ENCODE measurements at places on chromosomes 7 and 10.

- no peak for DNase-seq
Measured at GRCh38 chr10:87739703-87740102, 78.3 kb downstream of the ATAD1 start.

- no peak for DNase-seq
Measured at GRCh38 chr10:89566095-89566950, 30.9 kb upstream of the SLC16A12 start.

DNA sequence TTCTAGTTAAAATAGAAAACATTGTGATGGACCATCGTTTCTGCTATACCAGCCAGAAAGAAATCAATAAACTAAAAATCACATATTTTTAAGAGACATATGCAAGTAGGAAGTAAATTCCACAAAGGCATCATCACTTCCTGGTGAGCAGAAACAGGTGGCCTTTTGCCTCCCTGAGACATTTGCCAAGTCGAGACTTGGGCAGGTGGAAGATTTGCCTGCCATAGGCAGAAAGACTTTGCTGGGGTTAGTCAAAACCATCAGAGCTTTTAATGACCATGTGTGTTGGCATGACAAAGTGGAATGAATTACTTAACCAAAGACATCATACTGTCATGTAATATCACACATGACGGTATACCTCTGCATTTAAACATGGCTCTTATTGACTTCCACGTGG lies 66.0 kb upstream of the FGL2 start:
- DNase-seq = no peak

GRCh38 chr7:50920031-50920635 lies 137.4 kb upstream of the GRB10 start:
- DNase-seq = no peak

GRCh38 chr7:45182856-45183710 lies 25.5 kb downstream of the RAMP3 start:
- no peak for DNase-seq
